Activated CD4-positive, alpha-beta T cell treated with anti-CD3 and anti-CD28 coated beads, Interleukin-2, Interleukin-6, amounts not matched to agents 100 ng/mL and 50 ng/mL, durations not matched to agents 16 hours and 8 hours (primary cell): ENCODE measurements at places on chromosomes 11 and 22.

DNA sequence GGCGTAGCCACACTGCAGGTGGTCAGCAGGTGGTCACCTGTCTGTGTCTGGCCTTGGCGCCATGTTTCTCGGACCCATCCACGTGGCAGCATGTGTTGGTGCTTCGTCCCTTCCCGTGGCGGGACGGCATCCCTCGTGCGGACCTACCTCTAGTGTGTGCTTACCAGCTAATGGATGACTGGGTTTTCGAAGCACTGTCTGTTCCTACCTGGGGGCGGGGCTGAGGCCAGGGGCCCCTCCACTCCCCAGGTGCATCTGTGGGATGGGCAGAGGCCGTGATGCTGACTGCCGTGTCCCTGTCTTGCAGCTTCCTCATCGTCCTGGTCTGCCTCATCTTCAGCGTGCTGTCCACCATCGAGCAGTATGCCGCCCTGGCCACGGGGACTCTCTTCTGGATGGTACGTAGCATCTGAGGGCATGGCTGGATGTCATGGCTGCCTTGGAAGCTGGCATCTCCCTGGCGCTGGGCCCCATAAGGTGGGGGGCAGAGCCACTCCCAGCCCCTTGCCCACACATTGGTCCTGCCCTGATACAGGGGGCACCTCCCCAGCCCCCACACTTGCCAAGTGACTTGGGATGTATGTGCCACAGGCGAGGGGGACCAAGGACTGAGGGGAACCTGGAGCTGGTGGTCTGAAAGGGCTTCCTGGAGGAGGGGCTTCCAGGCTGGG lies 82.9 kb downstream of the KCNQ1 start:
- no peak for DNase-seq

DNA sequence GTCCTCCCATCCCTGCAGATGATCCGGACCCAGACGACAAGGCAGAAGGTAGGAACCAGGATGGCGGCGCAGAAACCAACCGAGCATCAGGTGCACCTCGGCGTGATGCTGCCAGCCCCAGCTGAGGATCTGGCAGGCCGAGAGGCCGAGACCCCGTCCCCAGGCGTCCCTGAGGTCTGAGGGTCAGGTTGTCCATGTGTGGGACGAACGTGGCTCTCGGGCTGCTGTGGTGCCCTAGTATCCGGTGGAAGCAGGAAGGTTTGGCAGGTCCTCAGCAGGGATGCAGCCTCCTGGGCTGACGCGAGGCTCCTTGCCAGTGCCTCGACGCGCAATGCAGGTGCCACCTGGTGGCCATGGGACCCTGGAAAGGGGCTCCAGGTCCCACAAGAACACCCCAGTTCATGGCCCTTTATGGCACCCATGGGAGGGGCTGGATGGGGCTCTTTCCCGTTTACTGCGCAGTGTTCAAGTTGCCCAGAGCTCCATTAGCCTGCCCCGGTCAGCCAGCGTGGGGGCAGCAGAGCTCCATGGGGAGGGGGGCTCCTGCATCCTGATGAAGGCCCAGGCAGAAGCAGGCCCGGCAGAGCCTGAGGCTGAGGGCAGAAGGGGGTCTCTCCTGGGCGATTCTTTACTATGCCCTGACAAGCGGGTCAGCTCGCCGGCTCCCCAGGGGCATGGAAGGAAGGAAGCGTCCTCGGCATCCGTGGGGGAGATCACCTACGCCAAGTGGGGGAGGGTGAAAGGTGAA lies 129.9 kb downstream of the CTTN start:
- DNase-seq: no peak

DNA sequence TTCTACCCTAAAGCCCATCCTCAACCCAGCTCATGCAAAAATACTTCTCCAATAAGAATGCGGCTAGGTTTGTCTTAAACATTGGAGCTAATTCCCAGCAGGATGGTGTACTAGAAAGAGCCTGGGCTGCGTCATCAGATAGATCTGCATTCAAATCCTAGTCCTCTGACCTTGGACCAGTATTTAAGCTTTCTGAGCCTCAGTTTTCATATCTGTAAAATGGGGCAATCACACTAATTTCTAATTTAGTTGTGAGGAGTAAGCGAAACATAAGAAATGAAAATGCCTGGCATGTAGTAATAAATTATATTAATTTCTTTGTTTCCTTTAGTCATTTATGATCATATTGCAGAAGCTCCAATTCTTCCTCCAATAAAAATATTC lies 32.2 kb upstream of the ACCSL start:
- no peak for DNase-seq

GRCh38 chr11:14179116-14179820 lies 179.7 kb downstream of the RRAS2 start:
- no peak for DNase-seq

- no peak for DNase-seq
These were observed 64.8 kb downstream of the PRR5L start for GRCh38 chr11:36360826-36361415.

DNA sequence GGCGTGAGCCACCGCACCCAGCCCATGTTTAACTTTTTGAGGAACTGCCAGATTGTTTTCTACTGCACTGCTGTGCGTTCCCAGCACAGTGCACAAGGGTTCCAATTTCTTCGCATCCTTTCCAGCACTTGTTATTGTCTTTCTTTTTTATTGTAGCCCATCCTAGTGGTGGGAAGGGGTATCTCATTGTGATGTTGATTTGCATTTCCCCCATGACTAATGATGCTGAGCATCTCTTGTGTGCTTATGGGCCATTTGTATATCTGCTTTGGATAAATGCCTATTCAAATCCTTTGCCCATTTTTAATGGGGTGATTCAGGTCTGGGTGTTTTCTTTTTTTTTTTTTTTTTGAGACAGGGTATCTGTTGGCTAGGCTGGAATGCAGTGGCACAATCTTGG lies 36.6 kb upstream of the SYT7 start:
- no peak for DNase-seq

DNA sequence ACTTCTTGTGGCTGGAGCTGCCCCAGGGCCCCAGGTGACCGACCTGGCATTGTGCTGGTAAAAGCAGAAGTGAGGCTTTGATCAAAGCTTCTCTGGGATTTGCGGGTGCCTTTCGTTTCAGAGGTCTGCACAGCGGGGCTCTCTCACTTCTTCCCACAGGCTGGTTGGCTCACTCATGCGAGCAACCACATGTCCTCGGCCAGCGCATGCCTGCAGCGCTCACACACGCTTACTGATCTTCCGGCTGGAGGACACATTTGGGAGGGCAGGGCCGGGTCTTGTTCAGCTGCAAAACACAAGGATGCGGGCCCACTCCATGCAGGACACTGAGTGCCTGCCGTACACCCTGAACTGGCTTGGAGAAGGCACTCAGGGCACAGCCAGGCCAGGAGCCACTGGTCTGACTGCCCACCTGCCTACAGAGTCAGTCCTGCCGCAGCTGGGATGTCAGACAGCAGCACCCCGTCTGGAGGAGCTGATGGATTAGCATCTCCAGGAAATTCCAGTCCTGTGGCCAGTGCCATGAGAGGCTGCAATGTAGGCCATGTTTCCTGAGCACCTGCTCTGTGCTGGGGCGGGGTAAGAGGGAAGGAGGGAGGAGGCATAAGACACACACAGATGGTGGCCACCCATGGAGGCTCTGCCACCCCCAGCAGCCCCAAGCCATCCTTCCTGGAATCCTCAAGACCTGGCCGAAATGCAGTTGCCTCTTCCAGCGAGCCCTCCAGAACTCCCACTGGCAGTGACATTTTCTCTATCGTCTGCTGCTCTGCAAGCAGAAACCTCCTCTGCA lies 1383.2 kb downstream of the BRD1 start:
- no peak for DNase-seq
